ENCODE measurements at places on chromosomes 2 and 18.

GRCh38 chr2:64770781-64771334 is 117.1 kb upstream of the SERTAD2 start:
- no peak for DNase-seq

GRCh38 chr2:226797289-226797988 is 2.2 kb downstream of the IRS1 start:
- no peak for DNase-seq

GRCh38 chr2:43221763-43222474 is 4.5 kb downstream of the ZFP36L2 start:
- peak; percentile 35 for DNase-seq

GRCh38 chr2:157628477-157629415 is at the start of gene ACVR1C:
TSS of gene ACVR1C (minus strand) at chr2:157628864. CDS start at chr2:157628644, 220 bp downstream.
- DNase-seq: no peak

GRCh38 chr18:3118195-3119010 is 101.4 kb downstream of the MYOM1 start:
- no peak for DNase-seq

DNA sequence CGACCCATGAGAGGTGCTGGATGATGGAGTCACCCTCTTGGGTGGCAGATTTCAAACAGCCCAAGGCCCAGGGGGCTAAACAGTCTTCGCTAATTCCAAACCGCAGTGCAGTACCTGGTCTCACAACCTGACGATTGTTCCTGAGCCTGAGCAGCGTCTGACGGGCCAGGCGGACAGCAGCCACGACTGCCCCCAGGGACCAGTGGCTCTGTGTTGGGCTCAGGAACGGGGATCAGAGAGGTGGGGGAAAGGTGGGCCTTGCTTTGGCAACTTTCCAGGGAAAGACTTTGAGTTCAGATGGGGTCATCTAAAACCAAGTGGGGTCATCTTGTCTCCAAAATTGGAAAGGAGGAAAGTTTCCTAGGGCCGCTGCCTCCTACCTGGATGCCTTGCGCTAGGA is 492 bp downstream of the COLEC11 start:
- no peak for DNase-seq

- DNase-seq: no peak
These were observed 101.2 kb downstream of the KCTD18 start for GRCh38 chr2:200408428-200409316.

DNA sequence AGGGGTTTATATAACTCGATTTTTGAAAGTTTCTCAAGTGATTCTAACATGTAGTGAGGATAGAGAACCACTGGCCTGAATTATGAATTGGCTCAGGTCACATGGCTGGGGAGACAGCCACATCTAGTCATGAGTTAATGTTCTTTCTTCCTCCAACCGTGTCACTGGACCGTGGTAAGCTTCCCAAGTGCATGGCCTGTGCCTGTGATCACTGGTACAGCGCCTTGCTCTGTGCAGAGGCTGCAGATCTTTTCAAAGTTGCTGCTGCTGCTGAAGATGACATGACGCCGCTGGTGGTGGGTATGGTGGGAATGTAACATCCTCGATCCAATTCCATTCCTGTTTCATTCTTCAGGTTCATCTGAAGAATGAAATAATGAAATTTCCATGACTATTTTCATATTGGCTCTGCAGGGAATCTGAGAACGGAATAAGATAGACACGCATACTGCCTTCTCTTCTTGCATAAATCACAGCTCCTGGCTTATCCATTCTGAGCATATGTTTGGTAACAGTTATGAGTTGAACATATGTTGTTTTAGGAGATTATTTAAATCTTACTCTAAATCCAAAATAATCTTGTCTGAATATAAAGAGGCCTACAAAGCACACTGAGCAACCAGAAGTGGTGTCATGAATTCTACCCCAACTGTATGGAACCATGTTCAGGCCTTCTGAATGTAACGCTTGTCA is 100.5 kb upstream of the THSD7B start:
- no peak for DNase-seq

- DNase-seq: no peak
These were observed 106.4 kb downstream of the CTAGE1 start for GRCh38 chr18:22311301-22311700.

- no peak for DNase-seq
These were observed 474.1 kb downstream of the IRS1 start for GRCh38 chr2:226325526-226325925.

GRCh38 chr2:38830526-38831159 is 45.1 kb downstream of the DHX57 start:
- no peak for DNase-seq

GRCh38 chr2:96265349-96265839 is 403 bp downstream of the TMEM127 start:
- DNase-seq: no peak

DNA sequence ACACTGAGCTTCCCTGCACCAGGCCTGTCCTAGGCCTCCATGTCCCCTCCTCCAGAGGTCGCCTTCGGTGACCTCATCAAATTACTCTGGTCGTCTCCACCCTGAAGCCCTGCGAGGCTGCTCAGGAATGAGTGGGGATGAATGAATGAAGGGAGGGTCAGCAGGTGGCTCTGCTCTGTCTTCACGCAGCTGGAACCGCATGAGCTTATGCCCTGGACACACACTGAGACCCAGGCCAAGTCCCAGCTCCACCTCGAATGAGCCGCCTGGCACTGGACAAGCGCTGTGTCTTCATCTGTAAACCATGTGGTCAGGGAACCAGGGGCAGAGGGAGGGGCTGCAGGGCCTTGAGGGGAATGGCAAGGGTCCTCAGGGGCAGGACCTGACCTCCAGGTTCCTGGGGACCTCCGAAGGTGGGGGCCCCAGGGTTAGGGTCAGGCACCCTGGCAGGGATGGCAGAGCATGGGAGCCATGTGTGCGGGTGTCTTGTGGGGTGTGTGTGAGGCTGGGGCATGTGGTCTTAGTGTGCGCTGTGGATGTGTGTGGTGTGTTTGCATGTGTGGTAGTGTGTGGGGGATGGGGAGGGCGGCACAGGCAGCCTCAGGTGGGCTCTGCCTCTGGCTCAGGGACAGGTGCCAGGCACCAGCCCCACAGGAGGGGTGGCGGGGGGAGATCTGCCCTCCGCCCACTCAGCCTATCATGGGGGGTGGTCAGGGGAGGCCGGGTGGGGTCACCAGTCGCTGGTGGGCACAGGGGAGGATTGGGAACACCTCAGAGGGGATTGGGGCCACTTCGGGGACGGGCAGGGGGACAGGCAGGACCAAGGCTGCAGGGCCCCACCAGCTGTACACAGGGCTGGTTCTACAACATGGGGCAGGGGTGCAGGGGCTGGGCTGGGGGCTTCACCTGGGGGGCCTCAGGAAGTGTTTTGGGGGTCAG is 13.9 kb downstream of the ODC1 start:
- DNase-seq: no peak

DNA sequence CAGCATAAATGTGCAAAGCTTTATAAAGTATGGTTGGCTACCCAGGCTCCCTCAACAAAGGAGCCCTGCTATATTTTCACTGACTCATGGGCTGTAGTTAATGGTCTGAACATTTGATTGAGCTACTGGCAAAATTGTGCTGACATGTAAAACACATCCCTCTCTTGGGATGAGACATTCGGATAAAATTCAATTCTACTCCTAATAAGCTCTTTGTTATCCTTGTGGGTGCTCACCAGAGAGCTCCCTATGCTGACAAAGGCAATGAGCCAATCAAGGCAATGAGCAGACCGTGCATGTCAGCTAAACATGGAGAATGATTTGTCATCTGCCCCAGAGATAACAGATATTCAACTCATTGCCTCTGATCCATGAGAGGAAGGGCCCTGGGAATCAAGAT is 27.7 kb downstream of the SERPINB8 start:
- no peak for DNase-seq

DNA sequence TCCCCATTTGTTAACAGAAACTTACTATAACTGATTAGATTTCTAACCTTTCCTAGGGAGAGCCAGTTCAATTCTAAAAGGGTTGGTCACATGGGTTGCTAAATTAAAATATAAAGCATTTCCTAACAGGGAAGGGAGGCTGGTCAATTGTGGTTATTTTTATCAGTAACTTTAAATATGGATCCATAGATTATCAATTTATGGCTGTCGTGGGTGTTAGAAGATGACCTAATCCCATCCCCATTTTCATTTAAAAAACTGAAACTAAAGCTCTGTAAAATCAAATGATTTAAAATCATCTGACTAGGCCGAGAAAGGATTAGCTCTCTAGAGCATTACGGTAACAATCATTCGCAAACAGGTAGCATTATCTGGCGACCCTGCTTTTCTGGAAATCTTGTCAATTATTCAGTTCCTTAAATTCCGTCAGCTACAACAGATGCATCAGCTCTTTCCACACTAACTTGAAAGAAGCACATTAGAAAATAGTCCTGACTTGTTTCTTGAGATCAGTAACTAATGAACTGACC is 953 bp upstream of the HNRNPA3 start:
- no peak for DNase-seq

DNA sequence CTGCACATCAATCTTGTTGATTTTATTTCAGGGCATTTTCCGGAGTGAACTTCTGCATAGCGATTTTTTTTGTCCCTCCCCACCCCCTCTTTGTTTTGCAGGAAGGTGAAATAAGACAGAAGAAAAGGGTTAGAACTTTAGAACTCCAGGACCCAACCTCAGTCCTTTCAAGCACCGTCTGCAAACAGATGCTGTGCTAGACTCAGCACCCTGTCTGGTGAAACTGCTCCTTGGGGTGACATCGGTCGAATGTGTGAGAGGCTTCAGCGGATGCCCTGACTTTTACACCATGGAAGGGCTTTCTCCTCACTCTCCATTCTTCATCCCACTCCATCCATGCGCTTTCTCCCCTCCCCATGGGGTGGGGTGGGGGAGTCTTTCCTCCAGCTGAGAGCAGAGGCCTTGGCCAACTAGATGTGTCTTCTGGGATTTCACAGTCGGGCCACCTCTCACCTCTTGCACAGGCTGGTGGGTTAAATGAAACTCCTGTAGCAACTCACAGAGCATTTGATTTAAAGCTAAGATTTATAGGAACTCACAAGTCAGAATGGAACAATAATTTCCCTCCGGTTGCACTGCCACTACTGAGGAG is 43.3 kb upstream of the EDAR start:
- no peak for DNase-seq

GRCh38 chr2:86747711-86748639 is 27.9 kb downstream of the RMND5A start:
- no peak for DNase-seq

DNA sequence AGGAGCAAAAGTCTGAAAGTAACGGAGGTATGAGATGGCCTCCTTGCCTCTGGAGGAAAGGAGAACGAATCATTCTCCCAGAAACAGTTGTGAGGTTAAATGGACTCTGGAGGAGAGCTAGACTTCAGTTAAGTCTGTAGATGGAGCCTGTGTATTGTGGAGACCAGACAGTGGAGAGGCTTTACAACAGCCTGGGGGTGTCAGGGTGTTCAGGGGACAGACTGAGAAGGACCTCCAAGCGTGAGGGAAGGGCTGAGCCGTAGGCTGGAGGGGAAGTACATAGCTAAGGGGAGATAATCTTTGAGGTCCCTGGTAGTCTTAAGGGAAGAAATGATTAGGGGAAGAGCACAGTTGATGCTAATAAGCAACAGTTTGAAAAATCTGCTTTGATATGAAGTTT is 76.6 kb downstream of the GALNT1 start:
- no peak for DNase-seq

- no peak for DNase-seq
These were observed 58.9 kb upstream of the STK17B start for GRCh38 chr2:196230061-196230854.

DNA sequence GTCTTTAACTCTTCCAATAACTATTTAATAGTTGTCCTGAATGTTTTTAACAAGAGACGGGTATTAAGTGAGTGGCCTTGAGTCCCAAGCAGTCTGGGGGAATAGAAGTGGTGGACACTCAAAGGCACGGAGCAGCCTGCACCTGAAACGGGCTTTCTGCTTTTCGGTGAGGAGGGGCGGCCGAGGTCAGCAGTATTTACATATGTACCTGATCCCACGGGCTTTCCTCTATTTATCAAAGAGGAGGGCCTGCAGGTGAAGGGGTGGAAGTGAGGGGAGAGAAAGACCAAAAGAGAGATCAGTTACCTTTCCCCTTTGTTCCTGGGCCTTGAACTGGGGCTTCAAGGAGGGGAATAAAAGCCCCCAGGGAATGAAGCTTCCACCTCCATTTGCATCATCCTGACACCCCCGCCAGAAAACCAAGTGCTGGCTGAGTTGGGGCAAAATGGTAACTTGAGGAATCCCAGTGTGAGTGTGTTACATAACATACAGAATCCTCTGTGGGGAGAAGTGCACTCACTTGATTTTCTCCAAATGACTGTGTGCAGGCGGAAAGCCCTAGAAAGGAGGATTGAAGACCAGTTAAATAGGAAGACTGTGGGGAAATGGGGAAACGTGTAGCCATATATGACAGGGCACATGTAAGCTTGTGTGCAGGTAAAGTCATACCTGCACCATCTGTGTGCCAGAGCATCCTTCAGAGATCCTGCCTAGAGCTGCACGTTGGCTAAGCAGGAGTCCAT is 12.4 kb downstream of the POU3F3 start:
- no peak for DNase-seq

- DNase-seq: no peak
These were observed 74.1 kb downstream of the RND3 start for GRCh38 chr2:150413366-150413765.

DNA sequence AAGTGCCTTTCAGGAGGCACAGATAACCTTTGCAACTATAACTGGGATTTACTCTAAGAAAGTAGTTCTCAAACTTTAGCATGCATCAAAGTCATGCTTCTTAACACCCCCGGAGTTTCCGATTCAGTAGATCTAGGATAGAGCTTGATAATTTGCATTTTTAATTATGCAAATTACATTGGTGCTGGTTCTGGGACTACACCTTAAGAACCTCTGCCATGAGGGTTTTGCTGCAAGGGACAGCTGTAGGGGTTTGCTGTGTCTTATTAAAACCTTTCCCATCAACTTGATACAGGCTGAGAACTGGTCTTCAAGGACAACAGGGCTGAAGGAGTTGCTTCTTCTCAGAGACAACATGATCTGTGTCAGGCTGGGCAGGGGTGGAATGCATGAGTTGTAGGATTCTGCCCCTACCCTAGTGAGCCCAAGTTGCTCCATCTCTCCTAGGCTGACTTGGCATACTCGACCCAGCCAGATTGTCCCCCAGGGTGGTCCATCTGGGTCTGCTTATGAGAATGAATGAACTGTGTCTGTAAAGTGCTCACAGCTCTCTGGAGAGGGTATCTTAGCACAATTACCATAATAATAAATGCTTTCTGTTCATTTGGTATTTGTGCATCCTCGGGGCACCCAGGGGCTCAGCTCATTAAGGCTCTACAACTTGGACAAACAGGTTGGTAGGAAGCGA is 232.7 kb downstream of the CLIP4 start:
- DNase-seq: no peak

DNA sequence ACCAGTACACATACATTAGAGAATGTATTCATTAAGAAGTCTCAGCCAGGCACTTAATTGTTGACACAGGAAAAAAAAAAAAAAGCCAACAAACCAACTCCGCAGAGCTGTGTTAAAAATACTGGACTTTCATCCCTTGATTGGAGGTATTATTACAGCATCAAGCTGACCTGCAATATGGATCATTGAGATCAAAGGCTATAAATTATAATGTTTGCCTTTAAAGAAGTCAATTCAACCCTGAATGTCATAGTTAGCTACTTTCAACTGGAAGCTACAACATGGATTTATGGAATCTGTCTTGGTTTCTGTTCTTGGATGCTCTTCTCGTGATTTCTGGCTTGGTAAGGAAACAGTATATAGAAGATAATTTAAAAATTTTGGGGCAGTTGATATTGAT is at the start of gene MEP1B:
TSS of gene MEP1B (plus strand) at position 250 of the 400 bp plus-strand sequence. CDS start at position 282, 32 bp downstream.
- no peak for DNase-seq

All from esophagus squamous epithelium (tissue), 5 donors.